ENCODE measurements at places on chromosomes 16 and 17.
A peak's percentile ranks its signal among the peaks of the same experiment; 100 is the strongest.

- DNase-seq, result no peak
These were observed 19.1 kb downstream of the WIPI1 start for GRCh38 chr17:68437979-68438822.

DNA sequence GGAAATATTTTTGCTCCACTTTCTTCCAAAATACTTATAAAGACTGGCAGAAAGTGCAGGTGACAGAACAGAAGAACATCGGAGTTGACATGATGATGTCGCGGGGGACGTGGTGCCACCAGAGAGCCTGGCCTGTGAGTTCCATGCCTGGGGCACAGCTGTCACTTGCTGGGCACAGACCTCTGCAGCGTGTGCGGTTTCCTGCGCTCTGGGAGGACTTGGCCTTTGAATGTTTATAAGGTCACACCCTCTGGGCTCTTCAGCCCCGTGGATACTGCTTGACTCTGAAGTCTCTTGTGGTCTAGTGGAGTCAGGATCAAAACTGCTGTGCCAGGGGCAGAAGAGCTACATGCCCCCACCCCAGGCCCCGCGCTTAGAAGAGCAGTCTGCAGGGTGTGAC is 357.9 kb downstream of the SLC39A11 start:
- DNase-seq, result no peak

DNA sequence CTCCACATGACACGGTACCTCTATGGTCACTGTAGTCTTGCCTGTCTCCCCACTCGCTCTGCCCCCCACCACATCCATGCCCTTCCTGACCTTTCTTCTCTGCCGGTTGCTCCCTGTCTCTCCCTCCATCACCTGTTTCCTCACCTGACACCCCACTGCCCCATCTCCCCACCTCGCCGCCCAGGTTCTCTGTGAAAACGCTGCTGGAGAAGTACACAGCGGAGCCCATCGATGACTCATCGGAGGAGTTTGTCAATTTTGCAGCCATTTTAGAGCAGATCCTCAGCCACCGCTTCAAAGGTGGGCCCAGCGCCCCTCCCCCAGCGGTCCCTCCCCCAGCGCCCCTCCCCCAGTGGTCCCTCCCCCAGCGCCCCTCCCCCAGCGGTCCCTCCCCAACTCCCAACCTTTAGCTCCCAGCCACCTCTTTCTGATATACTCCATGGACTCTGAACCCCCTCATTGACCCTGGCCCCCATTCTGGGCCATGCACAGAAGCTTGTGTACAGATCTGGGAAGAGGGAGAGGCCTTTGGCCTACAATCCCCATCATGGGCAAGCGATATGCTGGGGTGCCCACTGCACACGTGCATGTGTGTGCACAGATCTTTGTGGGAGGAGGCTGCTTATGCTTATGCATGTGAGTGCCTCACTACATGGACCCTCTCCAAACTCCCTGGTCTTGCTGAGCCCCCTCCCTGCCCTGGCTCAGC is 4.1 kb downstream of the RUNDC3A start:
- no peak for DNase-seq

DNA sequence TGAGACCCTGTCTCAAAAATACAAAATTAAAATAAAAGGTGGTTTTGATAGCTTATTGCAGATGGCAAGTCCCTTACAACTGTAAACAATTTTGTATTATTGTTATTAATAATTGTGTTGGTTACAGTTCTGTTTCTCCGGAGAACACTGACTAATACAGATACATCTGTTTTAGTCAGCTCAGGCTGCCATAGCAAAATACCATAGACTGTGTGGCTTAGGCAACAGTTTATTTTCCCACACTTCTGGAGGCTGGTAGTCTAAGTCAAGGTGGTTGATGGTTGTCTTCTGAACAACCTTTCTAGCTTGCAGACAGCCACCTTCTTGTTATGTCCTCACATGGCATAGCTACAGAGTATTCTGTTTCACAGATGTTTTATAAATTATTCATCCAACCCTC is 14.2 kb upstream of the IL21R start:
- no peak for DNase-seq

DNA sequence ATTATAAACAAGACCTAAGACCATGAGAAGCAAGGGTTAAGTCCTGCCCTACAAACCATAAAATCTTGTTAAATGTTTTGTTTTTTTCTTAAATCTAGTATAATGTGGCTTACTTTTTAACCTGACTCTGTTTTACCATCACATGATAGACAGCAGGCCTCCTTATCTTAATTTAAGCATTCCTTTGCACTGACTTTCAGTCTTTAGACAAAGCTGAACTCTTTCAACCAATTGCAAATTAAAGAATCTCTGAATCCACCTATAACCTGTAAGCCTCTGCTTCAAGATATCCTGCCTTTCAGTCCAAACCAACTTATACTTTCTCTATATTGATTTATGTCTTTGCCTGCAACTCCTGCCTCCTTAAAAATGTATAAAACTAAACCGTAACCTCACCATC is 478.5 kb downstream of the GRIN2A start:
- no peak for DNase-seq

GRCh38 chr17:41794540-41794975 is 8.0 kb upstream of the JUP start:
- DNase-seq, result no peak

- peak; percentile 57 for DNase-seq
These were observed 7.3 kb downstream of the SLC22A31 start for GRCh38 chr16:89192956-89193575.

- DNase-seq, result no peak
These were observed 23.3 kb downstream of the SLC38A7 start for GRCh38 chr16:58661199-58661830.

- no peak for DNase-seq
These were observed 269.8 kb upstream of the MYOCD start for GRCh38 chr17:12395733-12396354.

DNA sequence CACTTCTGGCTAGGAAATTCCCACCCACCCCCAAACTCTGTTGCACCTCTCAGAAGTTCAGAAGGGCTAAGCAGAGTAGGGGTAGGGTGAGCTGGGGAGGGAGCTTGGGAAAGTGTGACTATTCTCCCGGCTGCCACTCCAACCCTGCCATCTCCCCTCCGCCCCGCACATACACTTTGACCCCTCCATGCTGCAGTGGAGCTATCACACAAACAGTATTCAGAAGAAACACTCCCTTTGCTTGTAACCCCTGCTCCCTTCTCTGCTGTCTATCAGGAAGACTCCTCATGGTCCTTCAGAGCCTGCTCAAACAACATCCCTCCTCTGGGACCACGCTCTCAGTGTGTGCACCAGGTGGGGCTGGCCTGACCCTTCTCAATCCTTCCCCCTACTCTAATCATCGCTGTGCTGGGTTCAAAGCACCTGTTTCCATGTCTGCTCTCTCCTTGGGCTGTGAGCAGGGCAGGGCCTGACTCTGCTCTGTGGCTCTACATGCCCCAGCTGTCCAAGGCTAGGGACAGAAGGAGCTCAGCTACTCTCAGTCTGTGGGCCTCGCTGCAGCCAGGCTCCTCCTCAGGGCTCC is 8.6 kb downstream of the SLC13A5 start:
- DNase-seq, result no peak

DNA sequence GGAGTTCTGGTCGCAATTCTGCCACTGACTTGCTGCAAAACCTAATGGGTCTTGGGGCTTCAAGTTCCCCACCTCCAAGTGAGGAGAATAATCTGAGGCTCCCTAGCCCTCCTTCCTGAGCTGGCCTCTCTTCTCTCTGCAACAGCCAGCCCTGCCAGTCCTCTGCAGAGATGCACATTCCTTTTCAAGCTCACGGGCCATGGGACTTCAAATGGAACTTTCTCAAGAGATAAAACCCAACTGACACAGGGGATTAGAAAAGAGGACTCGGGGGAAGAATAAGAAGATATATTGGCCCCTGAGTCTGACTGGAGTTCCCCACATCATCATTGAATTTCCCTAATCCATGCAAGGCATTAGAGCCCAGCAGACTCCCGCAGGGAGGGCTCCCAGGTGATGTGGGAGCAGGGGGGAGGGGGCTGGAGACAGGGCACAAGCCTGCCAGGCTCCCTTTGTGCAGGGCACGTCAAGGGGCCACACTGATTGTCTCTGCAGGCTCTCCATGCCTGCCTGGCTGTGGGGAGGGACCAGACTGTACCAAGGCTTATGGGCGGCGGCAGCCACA is 131.0 kb downstream of the CCDC144A start:
- DNase-seq, result no peak

- peak; percentile 70 for DNase-seq
These were observed at the start of gene PEX12 for GRCh38 chr17:35578197-35578928. Gene PEX12 (minus strand): TSS chr17:35578571. CDS start chr17:35578021, 550 bp downstream.

- no peak for DNase-seq
These were observed 3.9 kb downstream of the ITGA3 start for GRCh38 chr17:50059759-50060273.

DNA sequence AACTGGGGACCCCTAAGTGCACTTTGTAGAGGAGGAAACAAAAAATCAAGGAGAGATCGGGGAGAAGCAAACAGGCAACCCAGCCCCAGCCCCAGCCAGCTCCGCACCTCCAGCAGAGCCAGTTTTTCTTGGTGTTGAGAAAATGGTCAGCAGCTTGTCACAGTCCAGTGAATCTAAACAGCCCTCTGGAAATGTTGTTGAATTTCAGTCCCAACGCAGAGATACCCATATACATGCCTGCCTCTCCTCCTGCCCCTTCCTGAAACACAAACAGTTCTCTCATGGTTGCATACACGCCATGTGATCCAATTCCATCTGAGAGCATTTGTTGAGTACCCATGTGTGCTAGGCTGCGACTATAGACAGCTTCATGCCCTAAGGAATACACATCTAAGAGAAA is 42.4 kb upstream of the LHX1 start:
- DNase-seq, result no peak

DNA sequence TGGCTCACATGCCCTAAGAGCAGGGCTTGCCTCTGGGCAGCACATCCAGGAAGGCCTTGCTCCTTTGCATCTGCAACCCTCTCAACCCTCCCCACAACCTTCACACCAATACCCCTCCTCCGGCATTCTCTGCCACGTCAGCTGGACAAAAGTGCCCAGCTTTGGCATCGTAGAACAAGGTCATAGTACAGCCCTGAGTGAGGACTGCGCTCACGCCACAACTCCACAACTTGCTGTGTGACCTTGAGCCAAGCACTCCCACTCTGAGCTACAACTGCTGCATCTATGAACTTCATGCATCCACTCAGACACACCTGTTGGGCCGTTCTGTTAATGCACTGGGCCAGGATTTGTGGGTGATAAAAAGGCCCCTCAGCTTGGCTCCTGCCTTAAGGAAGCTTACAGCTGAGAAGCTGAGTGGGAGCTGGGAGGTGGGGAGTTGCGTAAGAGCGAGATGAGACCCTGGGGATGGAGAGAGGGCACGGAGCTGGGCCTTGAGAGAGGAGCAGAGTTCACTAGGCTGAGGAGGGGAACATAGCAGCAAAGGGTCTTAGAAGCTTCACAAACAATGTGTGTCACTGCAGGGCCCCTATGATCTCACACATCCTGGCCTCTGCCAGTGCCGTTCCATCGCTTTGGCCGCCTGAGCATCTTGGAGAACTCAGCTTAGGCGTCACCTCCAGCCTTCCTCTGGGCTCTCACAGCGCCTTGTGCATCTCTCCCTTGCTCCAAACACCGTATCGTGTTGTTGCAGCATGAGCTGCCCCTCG is 8.6 kb upstream of the MRC2 start:
- DNase-seq, result no peak

GRCh38 chr16:22342082-22342481 is 32.3 kb downstream of the CDR2 start:
- DNase-seq, result no peak

GRCh38 chr17:1769822-1770477 is 8.1 kb downstream of the SERPINF1 start:
- DNase-seq, result no peak

DNA sequence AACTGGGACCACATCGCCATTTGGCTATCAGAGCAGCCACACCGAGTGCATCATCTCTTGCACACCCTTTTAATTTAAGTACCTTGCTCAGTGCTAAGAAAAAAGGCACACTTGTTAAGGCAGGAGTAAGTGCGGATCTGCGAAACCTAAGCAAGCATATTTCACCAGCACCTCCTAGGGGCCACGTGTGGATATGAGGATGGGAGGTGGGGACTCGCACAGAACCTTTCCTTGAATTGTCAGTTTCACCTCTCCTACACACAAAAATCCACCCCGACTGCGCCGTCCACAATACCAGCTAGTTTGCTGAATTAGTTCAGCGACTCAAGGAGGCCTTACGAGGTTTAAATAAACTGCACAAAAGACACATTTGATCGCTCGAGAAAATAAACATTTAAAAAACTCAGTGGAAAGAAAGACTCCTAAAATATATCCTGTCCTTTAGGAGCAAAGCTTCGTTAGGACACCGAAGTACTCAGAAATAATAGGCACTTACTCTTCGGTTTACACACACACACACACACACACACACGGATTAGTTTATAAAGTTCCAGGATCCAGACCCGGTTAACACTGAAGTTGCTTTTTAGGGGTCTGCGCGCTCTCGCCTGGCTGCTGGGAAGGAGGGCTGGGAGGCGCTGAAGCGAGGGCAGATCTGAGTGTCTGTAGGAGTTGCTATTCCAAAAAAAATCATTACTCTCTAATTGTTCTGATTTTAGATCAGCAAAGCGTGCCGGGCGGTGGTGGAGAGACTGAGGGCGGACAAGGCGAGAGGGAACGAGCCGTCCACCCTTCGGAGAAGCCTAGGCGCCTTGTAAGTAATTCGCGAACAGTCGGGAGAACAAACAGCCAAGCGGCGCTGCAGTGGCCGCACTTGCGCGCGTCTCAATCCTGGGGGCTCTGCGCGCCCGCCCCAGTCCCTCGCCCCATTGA is 1.0 kb upstream of the KCNJ2 start:
- no peak for DNase-seq

DNA sequence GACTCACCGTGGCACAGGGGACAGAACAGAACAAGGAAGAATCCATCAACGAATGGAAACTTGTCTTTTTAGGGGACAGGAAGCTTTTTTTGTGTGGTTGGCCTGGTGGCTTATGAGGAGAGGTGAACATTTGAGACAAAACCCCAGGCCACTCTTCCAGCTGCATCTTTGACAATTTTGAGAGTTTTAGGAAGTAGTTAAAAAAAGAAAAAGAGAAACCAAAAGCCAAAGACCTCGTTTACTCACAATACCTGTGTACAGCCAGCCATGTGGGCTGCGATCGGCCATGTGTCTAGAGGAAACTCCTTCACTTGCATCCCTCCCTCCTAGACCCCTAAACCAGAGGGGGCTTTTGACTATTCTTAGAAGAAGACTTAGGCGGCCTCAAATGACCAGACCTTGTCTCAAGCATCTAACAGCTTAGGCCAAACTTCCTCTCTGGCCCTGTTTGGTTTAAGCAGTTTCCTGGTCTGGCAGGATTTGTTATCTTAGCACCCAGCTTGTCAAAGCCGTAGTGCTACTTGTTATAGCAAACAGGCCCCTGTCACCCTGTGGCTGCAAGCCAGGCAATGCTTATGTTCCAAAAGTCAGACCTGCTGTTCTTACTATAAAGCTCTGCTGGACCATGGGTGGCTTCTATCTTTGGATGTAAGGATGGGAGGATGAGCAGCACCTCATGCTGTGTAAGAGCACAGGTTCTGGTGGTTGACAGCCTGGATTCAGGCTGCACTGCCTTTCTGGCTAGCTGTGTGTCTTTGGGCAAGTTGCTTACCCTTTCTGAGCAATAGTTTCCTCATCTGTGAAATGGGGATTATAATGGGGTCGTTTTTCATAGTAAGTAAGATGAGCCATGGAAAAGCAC is 17.7 kb downstream of the KSR1 start:
- DNase-seq, result peak; percentile 56

GRCh38 chr16:27332105-27332504 is 18.3 kb downstream of the IL4R start:
- DNase-seq, result no peak

- peak; percentile 72 for DNase-seq
These were observed at the start of gene SIRT7 for GRCh38 chr17:81917565-81918332. Gene SIRT7 (minus strand): TSS chr17:81918176. CDS start chr17:81918131, 45 bp downstream.

All from stimulated activated CD4-positive, alpha-beta T cell treated with anti-CD3 and anti-CD28 coated beads, Interleukin-15, amount 100 ng/mL, for 1 hour (primary cell).